ENCODE measurements at places on chromosomes 6 and 20. TPM values are rescaled to one million over a fixed set of nuclear protein-coding genes. Genes with fewer than 3 reads are reported as not detected.

GPR6 gene
- not detected for total RNA-seq

EYA2 gene
- total RNA-seq: 1.5 TPM

TRIM31 gene
- 0.11 TPM for total RNA-seq

GRCh38 chr6:40907198-40907701 is 131.8 kb downstream of the UNC5CL start:
- no peak for DNase-seq
- no peak overlapping the region for H3K27ac ChIP-seq
- H3K4me1 ChIP-seq: no peaks in the 10 kb centered on the region
- H3K36me3 ChIP-seq: no peaks in the 10 kb centered on the region
- no peak overlapping the region for H3K4me3 ChIP-seq
- peaks cover 45% of the 10 kb centered on the region for H3K27me3 ChIP-seq

DNA sequence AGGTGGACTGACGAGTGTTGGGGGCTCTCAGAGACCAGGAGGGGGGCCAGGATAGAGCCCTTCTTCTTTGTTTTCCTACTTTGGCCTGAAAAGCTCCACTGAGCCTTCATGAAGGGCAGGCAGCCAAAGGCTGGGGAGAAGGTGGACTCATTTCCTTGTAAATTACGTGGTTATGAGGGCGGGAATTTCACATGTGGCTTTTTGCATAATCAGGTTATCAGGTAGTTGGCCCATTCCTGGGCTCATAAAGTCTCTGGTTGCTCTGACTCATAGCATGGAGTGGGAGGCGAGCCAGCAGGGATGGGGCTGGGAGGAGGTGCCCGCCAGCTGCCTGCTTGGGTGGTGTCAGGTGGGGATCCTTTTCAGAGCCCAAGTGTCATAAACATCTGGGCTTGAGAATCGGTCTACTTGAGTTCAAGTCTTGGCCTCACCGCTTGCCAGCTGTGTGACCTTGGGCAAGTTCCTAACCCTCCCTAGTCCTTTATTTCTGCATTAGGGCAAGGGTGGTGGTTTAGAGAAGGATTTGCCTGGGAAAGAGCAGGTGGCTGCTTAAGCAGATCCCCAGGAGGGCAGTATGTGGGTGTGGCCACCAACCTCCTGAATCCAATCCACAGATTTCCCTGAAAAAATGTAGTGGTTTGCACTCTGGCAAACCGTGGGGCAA is 26.5 kb upstream of the RNF24 start:
- H3K4me3 ChIP-seq: no peak overlapping the region
- DNase-seq: no peak
- no peaks in the 10 kb centered on the region for H3K36me3 ChIP-seq
- peaks cover 26% of the 10 kb centered on the region for H3K4me1 ChIP-seq
- H3K27ac ChIP-seq: no peak overlapping the region
- peaks cover 21% of the 10 kb centered on the region for H3K27me3 ChIP-seq

DNA sequence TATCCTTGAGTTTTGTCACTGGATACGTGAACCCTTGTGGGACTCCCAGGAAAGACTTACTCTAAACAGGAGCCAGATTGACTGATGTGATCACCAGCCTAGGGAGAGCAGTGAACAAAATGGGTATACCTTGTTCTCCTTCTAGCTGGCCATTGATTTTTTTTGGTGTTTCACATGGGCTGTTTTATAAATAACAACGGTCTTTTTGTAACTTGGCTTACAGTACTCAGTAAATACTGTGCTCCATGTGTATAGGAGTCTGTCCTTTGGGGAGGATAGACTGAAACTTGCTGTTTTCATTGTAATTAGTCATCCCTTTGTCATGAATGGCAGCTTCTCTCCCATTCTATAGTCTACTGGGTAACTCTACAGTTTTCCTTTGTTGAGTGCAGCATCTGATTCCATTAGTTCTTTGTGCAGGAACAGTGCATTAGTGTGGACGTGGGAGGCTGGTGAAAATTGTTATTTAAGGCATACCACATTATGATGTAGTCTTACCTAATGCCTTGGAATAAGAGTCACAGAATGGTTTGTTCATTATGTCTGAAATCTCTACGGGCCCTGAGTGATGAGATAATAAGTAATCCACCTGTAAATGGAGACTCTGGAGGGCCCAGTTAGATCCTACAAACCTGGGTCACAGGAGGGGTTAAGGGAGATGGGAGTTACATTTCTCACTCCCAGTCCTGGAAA is 89.5 kb downstream of the TIAM2 start:
- no peak for DNase-seq
- H3K4me3 ChIP-seq: no peak overlapping the region
- no peaks in the 10 kb centered on the region for H3K27me3 ChIP-seq
- H3K36me3 ChIP-seq: no peaks in the 10 kb centered on the region
- H3K4me1 ChIP-seq: peaks cover 23% of the 10 kb centered on the region

- H3K36me3 ChIP-seq: no peaks in the 10 kb centered on the region
- peaks cover 9% of the 10 kb centered on the region for H3K4me1 ChIP-seq
- DNase-seq: no peak
- H3K27ac ChIP-seq: no peak overlapping the region
- no peak overlapping the region for H3K4me3 ChIP-seq
- H3K27me3 ChIP-seq: no peaks in the 10 kb centered on the region
These were observed 5.3 kb upstream of the PCK1 start for GRCh38 chr20:57555457-57556184.
